ENCODE measurements at places on chromosomes 13 and 19.

DNA sequence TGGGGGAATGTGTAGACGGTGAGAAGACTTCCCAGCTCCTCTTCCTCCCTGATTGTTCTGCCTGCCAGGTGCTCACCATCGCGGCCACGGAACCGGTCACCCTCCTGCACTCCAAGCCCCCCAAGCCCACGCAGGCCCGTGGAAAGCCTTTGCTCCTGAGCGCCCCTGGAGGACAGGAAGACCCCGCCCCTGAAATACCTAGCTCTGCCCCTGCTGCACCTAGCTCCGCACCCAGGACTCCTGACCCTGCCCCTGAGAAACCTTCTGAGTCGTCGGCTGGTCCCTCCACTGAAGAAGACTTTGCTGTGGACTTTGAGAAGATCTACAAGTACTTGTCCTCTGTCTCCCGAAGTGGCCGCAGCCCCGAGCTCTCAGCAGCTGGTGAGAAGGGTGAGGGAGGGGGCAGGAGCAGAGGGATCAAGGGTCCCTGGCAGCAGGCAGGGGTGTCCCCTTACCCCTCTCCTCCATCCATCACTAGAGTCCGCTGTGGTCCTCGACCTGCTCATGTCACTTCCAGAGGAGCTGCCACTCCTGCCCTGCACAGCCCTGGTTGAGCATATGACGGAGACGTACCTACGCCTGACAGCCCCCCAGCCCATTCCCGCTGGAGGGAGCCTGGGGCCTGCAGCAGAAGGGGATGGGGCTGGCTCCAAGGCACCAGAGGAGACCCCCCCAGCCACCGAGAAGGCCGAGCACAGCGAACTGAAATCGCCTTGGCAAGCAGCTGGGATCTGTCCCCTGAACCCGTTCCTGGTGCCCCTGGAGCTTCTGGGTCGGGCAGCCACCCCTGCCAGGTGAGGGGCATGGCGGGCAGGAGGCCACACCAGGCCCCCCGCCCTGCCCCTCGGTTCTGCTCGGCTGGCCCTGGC, 2.1 kb downstream of the SNAPC2 start:
- DNase-seq = no peak
- H3K27ac ChIP-seq = peak overlapping the region; percentile 93

- H3K27ac ChIP-seq = no peak overlapping the region
- no peaks in the 10 kb centered on the region for H3K27me3 ChIP-seq
- no peak overlapping the region for H3K4me3 ChIP-seq
- no peaks in the 10 kb centered on the region for H3K36me3 ChIP-seq
- no peaks in the 10 kb centered on the region for H3K4me1 ChIP-seq
These were observed 124.7 kb downstream of the RBM26 start for GRCh38 chr13:79281339-79281747.

DNA sequence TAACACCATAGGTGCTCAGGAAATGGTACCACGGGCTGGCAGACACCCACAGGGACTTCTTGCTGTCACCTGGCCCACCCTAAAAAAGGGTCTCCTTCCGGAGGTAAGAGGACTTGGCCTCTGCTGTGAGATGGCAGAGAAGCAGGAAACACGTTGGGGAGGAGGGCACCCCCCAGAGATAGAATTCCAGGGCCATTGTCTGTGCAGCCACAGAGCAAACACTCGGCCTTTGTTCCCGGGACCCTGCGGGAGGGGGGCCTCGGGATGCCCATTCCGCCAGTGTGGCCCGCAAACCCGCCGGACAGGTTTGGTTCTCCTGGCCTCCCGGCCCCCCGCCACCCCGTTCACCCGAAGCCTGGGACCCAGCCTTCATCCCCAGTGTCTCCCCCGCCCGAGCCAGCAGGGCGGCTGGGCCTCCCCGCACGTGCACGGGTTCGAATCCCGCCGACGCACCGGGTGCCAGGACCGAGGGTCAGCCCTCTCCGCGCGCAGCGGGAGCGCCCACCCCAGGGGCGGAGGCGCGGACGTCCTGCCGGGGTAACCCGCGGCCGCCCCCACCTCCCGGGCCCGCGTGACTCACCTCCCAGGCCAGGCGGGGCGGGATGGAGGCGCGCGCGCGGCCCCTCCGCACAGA, 714 bp downstream of the PLPP2 start:
- H3K27ac ChIP-seq = no peak overlapping the region
- H3K4me3 ChIP-seq = peak overlapping the region; percentile 19
- peaks cover 33% of the 10 kb centered on the region for H3K4me1 ChIP-seq
- H3K27me3 ChIP-seq = no peaks in the 10 kb centered on the region
- DNase-seq = no peak

DNA sequence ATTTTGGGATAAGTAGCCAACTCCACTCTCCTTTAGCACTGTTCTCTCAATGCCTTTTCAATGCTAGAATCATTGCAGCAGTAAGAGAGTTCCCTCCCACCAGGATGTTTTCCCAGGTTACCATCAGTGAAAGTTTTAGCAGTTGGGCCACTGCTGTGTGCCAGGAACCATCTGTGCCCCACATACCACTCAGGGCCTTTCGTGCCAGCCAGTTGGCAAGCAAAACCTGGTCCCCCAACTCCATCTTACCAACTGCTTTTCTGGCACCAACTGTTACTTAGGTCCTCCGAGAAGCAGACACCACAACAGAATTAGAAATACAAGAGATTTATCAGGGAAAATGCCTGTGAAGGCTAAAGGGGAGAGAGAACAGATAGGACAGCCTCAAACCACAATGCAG, 533.4 kb upstream of the NBEA start:
- no peaks in the 10 kb centered on the region for H3K4me1 ChIP-seq
- no peaks in the 10 kb centered on the region for H3K36me3 ChIP-seq
- H3K27ac ChIP-seq = no peak overlapping the region
- DNase-seq = no peak
- no peak overlapping the region for H3K4me3 ChIP-seq

DNA sequence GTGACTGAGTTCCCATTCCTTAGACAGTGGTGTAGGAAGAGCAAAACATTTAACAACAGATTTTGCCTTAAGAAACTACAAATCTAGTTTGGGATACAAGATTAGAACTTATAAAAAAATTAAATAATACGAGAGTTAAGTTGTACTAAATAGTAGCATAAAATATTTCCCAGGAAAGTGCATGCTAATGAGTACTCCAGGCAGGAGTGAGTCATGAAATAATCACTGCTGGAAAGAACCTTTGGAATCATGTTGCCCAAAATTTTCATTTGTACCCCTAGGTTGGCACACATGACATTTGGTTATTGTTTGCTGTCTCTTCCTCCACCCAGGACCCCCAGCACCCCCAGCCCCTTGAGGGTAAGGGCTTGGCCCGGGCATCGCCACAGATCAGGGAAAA, 26.3 kb upstream of the KL start:
- no peaks in the 10 kb centered on the region for H3K36me3 ChIP-seq
- no peaks in the 10 kb centered on the region for H3K27me3 ChIP-seq
- no peak for DNase-seq
- no peak overlapping the region for H3K27ac ChIP-seq
- no peak overlapping the region for H3K4me3 ChIP-seq

- no peak for DNase-seq
- H3K4me3 ChIP-seq = no peak overlapping the region
- H3K27me3 ChIP-seq = no peaks in the 10 kb centered on the region
- no peaks in the 10 kb centered on the region for H3K4me1 ChIP-seq
- no peaks in the 10 kb centered on the region for H3K36me3 ChIP-seq
These were observed 17.4 kb upstream of the MLLT1 start for GRCh38 chr19:6297202-6297601.

- H3K27ac ChIP-seq = no peak overlapping the region
- no peaks in the 10 kb centered on the region for H3K27me3 ChIP-seq
- H3K36me3 ChIP-seq = no peaks in the 10 kb centered on the region
These were observed 52.5 kb downstream of the MTUS2 start for GRCh38 chr13:28872427-28873176.

GRCh38 chr19:21483589-21484170, 21.7 kb upstream of the ZNF429 start:
- no peaks in the 10 kb centered on the region for H3K36me3 ChIP-seq
- no peaks in the 10 kb centered on the region for H3K4me1 ChIP-seq
- no peak overlapping the region for H3K27ac ChIP-seq

GRCh38 chr13:23514076-23514475, 56.1 kb upstream of the TNFRSF19 start:
- H3K27me3 ChIP-seq = no peaks in the 10 kb centered on the region
- H3K4me3 ChIP-seq = no peak overlapping the region
- H3K36me3 ChIP-seq = no peaks in the 10 kb centered on the region

DNA sequence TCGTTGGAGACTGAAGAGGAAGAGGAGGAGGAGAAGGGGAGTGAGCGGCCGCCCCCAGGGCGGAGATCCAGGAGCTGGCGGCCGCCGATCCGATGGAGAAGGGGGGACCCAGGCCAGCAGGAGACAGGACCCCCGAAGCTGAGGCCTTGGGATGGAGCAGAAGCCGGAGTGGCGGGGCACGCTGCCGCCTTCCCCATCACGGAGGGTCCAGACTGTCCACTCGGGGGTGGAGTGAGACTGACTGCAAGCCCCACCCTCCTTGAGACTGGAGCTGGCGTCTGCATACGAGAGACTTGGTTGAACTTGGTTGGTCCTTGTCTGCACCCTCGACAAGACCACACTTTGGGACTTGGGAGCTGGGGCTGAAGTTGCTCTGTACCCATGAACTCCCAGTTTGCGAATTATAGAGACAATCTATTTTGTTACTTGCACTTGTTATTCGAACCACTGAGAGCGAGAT, 1.8 kb downstream of the GADD45B start:
- peak overlapping the region; percentile 86 for H3K4me3 ChIP-seq
- no peaks in the 10 kb centered on the region for H3K27me3 ChIP-seq
- H3K36me3 ChIP-seq = no peaks in the 10 kb centered on the region
- peaks cover 43% of the 10 kb centered on the region for H3K4me1 ChIP-seq

- H3K4me1 ChIP-seq = peaks cover 18% of the 10 kb centered on the region
- H3K27ac ChIP-seq = peak within 1 kb of the TSS; percentile 92
- H3K4me3 ChIP-seq = peak within 1 kb of the TSS; percentile 72
- H3K27me3 ChIP-seq = no peaks in the 10 kb centered on the region
- no peaks in the 10 kb centered on the region for H3K36me3 ChIP-seq
These were observed at the start of gene SPATA13 for GRCh38 chr13:24160458-24161009. Gene SPATA13 (plus strand): TSS chr13:24160720. CDS start chr13:24222930, 62,210 bp downstream.

- no peaks in the 10 kb centered on the region for H3K4me1 ChIP-seq
- H3K36me3 ChIP-seq = no peaks in the 10 kb centered on the region
- no peak overlapping the region for H3K4me3 ChIP-seq
These were observed 188.7 kb upstream of the SOX21 start for GRCh38 chr13:94901070-94901469.

DNA sequence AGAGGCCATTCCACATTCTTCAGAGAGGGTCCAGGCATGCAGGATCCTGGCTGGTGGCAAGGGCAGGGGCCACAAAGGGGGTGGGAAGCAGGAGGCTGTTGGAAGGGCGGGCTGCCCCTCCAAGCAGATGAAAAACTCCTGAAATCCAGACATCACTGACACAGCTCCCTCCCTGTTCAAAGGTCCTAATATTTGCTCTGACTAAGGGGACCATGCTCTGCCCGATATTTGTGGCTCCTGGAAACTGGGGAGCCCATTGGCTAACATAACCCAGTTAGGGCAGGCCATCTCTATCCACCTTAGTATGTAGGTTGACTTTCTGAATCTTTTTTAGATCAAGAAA, 3.3 kb upstream of the CDX2 start:
- no peak overlapping the region for H3K4me3 ChIP-seq
- peaks cover 3% of the 10 kb centered on the region for H3K27me3 ChIP-seq
- DNase-seq = no peak
- H3K27ac ChIP-seq = no peak overlapping the region

- no peak overlapping the region for H3K27ac ChIP-seq
- no peaks in the 10 kb centered on the region for H3K4me1 ChIP-seq
- DNase-seq = no peak
- H3K27me3 ChIP-seq = no peaks in the 10 kb centered on the region
- peaks cover 41% of the 10 kb centered on the region for H3K36me3 ChIP-seq
- no peak overlapping the region for H3K4me3 ChIP-seq
These were observed 1.4 kb upstream of the PRKD2 start for GRCh38 chr19:46718157-46718933.
